ENCODE measurements at places on chromosomes 2 and 18.

GRCh38 chr2:117977696-117978095 is 36.2 kb downstream of the CCDC93 start:
- no peak for DNase-seq

GRCh38 chr2:145592361-145592760 is 1072.4 kb upstream of the ZEB2 start:
- no peak for DNase-seq

DNA sequence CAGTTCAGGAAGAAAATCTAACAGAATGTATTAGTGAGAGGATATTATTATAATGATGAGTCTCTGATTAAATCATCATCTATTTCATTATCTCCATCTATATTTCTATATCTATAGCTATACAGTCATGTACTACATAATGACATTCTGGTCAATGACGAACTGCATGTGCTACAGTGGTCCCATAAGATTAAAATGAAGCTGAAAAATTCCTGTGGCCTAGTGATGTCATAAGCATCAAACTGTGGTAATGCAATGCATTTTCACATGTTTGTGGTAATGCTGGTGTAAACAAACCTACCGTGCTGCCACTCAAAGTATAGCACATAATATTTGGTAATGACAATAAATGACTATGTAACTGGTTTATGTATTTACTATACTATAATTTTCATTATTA is 1127.9 kb upstream of the CHAC2 start:
- no peak for DNase-seq

- DNase-seq = no peak
These were observed 87.3 kb downstream of the SEPTIN10 start for GRCh38 chr2:109526442-109526970.

DNA sequence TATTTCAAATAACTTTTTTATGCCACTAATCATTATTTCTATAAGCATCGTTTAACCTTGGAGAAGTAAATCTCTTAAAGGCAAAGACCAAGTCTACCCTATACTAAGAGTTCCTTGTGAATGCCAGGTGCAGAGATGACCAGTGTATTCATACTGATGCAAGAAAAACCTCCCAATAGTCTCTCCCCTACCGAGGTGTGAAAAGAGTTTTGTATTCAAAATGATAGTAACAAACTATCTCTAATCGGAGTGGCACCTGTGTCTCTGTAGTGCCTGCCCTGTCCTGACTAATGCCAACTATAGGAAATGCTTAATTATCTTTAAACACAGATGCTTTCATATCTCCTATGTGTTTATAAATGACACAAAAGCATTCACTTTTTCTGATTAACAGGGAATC is 798.5 kb downstream of the TRIB2 start:
- no peak for DNase-seq

DNA sequence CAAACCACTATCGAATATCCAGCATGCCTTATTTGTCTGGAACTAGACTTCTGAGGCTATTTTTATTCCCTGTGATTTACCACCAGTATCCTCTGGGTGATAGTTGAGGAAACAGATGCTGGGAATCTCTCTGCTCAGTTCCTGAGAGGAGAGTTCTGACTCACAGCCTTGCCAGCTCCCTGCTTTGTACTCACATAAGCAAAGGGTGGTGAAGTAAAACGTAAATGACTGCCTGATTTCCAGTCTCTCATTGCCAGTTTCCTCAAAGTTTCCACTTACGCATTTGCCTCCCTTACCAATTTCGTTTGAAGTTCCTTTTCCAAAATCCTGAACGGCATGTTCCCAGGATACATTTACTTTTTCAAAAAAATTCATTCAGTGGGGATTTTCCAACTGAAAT is 69.2 kb upstream of the HNRNPA3 start:
- DNase-seq = no peak

DNA sequence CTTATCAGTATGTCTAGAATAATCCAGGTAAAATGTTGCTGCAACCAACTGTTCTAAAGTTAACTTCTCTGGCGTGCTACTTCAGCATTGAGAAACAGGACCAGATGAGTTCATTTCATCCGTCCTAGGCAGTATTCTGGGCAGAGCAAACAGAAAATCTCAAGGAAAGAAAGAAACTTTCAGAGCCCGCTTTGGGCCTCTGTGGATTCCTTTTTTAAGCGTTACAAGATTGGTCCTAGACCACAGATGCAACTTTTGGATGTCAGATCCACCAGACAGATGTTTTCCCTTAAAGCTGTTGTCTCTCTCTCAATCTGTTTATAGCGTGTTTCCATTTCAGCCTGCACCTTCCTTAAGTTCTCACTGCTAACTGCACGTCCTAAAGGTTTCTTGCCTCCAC is 75.0 kb downstream of the BCL2 start:
- DNase-seq = no peak

DNA sequence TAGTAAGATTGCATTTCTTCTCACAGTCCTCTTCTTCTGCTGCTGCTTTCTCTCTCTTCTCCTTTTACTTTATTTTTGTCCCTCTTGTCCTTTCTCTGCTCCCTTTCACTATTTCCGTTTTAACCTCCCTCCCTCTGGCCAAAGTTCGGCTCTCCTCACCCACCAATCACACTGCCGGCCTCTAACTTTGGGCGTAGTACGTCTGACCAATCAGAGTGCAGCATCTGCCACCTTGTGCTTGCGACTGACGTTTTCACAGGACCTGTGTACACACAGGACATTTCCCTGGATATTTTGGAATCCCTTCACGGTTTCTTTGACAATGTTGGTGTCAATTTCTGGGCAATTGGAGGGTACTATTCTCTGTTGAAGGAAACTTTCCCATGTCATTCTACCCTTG is 22.6 kb upstream of the ICOS start:
- no peak for DNase-seq

GRCh38 chr2:58057707-58058530 is 11.3 kb downstream of the VRK2 start:
- no peak for DNase-seq

DNA sequence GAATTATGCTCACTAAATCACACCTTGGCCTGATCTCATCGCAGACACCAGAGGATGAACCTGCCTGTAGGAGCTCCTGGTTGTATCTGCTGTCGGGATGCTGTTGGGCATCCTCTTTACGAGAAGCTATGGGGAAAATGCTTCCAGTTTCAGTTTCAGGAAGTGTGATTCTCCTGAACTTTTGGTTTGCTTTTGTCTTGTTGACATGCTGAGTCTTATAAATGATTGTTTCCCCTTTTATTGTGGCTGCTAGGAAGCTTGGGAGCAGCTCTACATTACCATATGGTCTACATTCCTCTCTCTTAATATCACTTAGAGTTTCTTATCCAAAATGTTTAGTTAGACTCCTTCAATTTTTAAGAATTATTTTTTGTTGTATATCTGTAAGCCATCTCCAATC is 227.5 kb downstream of the MTX2 start:
- DNase-seq = no peak

DNA sequence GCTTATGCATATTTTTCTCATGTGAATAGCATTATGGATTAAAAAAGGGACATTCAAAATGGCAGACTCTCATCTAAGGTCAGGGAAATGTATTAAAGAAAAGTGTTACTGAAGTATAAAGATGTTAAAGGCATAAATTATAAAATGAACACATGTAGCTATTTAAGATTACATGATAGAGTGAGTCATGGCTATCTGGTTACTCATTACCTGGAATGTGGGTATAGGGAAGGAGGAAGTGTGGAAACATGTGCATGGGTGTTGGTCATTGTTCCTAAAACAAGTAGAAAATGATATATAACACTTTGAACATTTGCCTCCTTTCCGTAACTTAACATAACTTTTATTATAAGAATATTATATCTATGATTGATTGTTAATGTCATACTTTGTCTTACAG is 66.4 kb downstream of the MYO1B start:
- no peak for DNase-seq

DNA sequence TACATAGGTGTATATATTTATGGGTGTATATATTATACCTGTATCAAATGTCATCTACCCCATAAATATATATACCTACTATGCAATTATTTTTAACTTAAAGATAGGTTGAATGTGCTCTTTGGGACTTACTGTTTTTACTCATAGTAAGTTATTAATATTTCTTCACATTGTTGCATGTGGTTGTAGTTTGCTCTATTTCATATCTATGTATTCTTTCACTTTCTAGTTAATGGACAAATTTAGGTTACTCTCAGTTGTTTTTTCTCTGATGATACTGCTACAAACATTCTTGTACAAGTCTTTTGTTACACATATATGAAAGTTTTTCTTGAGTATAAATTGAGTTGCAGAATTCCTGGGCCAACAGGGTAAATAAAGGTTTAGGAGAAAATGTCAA is 601.8 kb upstream of the ID2 start:
- DNase-seq = no peak

DNA sequence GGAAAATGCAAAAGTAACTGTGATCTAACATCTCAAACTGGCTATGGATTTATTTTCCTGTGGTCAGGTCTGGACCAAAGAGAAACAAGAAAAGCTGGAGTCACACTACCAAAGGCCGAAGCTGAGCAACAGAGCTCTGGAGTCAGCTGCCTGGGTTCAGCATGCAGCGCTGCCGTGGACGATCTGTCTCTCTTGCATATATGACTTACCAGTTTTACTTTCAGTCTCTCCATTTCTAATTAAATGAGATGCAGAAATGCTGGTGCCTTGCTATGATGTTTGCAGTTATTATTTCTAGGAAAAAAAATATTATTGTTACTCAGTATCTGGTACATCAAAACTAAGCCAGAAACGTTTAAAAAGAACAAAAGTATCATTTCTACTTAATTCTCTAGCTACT is 813.2 kb downstream of the RNF144A start:
- DNase-seq = no peak

DNA sequence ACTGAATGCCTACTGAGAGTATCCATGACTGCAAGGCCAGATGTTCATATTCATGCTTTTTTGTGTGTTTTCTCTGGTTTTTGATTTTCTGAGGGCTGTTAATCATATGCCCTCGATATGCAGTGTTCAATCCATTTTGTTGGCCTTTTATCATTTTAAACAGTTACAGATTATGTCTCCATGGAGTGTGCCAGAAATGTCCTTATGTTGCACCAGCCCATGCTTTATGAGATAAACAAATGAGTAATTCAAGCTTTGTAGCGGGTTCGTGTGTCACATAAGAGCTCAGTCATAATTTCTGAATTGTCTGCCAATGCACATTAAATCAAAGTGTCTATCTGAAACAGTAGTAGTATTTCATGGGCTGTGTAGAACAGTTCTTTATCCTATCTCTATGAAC is 583.0 kb downstream of the THSD7B start:
- DNase-seq = no peak

DNA sequence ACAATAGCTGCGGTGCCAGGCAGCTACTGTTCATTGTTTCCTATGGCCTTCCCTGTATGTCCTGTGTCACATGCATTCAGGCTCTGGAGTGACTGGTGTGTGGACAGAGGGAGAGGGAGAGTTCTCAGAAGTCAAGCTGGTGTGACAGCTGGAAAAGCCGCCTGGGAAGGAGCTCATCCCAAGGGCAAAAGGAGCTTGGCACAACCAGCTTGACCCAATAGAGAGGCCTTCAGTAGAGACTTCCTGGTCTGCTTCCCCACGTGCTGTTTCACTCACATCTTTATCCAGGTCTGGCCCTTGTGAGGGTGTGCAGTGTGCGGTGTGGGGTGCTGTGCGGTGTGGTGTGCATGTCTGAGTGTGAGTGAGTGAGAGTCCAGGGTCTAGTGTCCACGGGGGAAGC is 11.1 kb upstream of the NT5DC4 start:
- no peak for DNase-seq

DNA sequence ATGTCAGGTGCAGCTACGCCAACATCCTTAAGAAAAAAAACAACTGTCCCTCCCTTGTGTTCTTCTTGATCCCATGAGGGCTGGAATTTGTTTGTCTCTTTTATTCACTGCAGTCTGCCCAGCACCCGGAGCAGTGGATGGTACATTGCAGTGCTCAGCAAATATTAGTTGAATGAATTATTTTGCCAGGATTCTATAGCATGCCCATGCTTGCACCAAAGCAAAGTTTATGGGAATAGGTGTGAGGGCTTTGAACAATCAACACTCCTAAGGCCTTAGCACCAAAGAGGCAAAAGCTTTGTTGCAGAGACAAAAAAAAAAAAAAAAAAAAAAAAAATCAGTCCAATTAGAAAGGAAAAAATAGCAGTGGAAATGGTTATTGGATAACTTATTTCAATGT is 28.7 kb upstream of the DCC start:
- no peak for DNase-seq

- DNase-seq = no peak
These were observed 41.7 kb downstream of the ST3GAL5 start for GRCh38 chr2:85847051-85847588.

- no peak for DNase-seq
These were observed 78.6 kb downstream of the FAM210A start for GRCh38 chr18:13647761-13648160.

DNA sequence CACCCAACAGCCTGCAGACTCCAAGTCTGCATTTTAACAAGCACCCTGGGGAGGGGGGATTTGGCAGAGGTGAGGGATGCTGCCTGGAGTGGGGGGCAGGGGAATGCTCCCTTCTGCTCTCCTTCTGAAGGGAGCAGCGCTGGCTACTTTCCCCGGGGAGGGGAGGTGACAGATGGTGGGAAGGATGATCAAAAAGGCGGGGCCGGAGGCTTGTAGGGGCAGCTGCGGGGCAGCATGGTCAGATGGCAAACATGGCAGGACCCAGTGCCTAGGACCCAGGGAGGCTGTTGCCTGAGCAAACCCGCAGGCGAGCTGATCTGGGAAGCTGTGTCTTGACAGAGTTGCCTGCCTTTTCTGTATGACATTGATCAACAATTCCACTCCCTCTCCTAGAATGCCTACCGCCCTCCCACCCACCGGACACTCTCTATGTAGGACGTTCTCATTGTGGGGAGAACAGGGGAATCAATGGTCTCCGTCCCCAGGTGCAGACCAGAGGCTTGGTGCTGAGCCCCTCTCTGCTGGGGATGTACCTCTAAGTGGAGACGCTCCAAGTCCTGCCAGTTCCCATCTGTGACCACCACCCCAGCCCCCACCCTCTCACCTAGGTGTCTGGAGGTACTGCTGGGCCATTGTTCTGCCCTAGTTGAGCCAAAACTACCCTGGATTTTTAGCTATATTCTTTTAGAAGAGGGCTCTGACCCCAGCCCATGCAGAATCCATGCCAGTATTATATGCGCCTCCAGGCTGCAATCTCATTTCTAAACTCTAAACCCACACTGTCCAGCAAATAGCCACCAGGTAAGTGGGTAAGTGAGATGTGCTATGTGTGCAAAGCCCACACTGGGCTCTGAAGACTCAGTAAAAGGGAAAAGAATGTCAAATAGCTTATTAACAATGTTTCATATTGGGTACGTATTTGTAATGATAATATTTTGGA is 89.7 kb upstream of the SEC11C start:
- DNase-seq = no peak
